Psoas muscle (tissue), 8 donors: ENCODE measurements at places on chromosomes 3 and 15. TPM values are rescaled to one million over a fixed set of nuclear protein-coding genes. Genes with fewer than 3 reads are reported as not detected.

XCR1 gene
- 0.07 TPM for polyA plus RNA-seq

FAM81A gene
- 1.4 TPM for polyA plus RNA-seq

SLC15A2 gene
- polyA plus RNA-seq, result 0.38 TPM

LHFPL4 gene
- not detected for polyA plus RNA-seq

ZNF660 gene
- 0.18 TPM for polyA plus RNA-seq

CEP19 gene
- polyA plus RNA-seq, result 6.2 TPM

TMC3 gene
- not detected for polyA plus RNA-seq

GRCh38 chr15:52515343-52515742, 13.3 kb downstream of the MYO5A start:
- DNase-seq, result no peak

DNA sequence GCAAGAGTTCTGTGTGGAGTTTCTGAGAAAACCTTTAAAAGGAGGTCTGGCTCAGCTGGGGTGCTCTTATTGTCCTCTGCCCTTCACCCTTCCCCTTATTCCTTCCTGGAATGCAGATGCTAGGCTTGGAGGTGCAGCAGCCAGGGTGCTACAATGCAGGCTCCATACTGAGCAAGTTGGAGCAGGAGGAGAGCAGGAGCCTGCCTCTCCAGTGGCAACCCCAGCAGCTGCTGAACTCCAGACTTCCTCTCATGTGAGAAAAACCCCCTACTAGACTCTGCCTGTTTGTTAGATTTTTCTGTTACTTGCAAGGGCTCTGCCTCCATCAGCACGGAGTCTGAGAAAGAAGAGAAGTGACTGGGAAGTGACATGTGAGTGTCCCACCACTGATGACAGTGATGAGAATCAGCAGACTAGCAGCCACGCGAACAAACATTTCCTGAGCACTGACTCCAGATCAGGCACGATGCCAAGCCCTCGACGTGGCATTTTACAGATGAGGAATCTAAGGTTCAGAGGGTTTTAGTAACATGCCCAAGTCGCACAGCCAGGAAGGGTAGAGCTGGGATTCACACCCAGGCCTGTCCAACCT, 16.1 kb upstream of the RARRES1 start:
- DNase-seq, result peak; percentile 62

- DNase-seq, result no peak
Measured at GRCh38 chr3:157467200-157467599, 30.6 kb downstream of the PTX3 start.

DNA sequence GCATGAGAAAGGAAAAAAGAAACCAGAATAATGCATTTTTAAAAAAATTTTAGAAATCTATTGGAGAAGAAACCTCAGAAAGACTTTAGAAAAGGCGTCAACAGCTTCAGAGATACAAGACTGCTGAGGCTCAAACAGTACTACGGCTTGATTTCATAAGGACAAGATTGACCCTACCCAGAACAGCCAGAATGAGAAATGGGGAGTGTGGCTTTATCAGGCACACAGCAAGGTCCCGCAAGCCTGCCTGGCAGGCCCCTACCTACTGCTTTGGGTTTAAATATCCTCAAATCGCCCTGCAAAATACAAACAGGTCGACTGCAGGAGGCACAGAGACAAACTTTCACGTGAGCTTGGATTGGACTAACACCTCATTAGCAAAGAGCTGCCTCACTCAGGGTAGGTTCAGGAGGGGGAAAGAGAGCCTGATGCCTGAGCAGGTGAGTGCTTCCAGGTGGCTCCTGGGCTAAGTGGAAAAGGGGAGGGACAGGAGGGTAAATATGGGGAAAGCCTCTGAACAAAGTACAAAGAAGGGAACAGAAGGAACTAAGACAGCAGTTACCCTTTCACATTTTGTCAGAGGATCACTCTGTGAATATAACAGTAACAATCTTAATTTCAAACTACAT, 87.5 kb downstream of the RORA start:
- no peak for DNase-seq

DNA sequence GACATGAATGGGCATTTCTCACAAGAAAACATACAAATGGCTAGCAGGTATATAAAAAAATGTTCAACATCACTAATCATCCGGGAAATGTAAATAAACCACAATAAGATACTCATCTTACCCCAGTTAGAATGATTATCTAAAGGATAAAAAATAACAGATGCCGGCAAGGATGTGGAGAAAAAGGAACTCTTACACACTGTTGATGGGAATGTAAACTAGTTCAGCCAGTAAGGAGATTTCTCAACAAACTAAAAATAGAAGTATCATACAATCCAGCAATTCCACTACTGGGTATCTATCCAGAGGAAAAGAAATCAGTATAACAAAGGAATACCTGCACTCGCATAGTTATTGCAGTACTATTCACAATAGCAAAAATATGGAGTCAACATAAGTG, 124.2 kb downstream of the SATB1 start:
- no peak for DNase-seq

DNA sequence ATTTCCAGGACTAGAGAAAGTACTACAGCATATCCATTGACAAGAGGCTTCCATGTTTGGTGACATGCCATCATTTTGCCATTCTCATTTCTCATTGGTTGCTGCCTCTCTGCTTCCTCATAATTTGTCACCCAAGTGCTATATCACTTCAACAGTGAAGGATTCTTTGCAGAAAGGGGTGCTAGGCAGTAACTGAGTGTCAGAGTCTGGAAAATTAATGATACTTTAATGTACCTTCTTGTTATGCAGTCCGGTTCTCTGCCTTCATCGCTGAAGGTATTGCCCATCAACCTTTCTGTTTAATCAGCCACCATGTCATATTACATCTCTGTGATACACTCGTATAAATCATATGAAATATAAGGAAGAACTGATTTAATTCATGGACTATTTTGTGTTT, 550.3 kb downstream of the ROBO2 start:
- no peak for DNase-seq
